H54 (cell line): ENCODE measurements at places on chromosomes 3 and 15.

- DNase-seq, result no peak
These were observed 107.4 kb upstream of the KLF13 start for GRCh38 chr15:31219221-31219620.

DNA sequence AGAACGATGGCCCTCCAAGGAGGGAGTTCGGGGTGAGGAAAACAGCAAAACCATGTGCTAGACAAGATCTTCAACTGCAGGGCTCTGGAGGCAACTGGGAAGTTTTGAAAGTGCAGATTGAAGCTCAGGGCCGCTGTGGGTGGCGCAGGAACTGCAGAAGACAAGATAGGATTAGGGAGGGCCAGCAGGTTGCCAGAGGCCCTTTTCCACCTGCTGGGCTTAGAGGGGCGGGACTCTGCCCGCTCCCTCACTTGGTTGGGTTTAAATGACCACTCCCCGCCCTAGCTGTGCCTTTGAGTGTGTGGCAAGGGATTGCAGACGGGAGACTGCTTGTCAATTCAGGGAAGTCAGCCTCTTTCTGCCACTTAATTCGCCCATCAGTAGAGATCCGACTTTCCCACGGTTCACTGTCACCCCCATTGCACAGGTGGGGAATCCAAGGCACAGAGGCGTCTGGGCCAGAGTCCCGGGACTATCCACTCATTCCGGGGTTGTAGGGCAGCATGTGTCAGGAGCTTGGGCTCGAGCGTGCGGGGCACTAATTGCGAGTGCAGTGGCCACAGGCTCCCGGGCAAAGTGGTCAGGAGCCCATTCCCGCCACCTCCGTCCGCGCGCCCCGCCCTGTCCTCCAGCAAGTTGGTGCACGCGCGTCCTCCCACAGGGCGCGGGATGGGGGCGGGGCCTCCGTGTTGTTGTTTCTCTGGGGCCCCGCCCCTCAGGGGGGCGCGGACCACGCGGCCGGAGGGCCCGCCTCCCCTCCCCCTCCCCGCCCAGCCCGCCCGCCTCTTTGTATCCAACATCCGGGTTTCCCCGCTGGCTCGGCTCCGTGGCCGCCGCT, at the start of gene ACVR2B:
ACVR2B (plus strand) TSS at position 816 of the 838 bp plus-strand sequence. CDS start 433 bp downstream, outside the sequence.
- DNase-seq, result peak; percentile 84

- DNase-seq, result no peak
These were observed 33.3 kb upstream of the PAQR5 start for GRCh38 chr15:69265347-69265955.

GRCh38 chr15:68818769-68819494, 1.8 kb downstream of the ANP32A start:
- DNase-seq, result no peak

- no peak for DNase-seq
These were observed 141.4 kb downstream of the TBL1XR1 start for GRCh38 chr3:177055605-177056571.

GRCh38 chr3:63414607-63415006, 136.5 kb downstream of the SYNPR start:
- DNase-seq, result no peak

DNA sequence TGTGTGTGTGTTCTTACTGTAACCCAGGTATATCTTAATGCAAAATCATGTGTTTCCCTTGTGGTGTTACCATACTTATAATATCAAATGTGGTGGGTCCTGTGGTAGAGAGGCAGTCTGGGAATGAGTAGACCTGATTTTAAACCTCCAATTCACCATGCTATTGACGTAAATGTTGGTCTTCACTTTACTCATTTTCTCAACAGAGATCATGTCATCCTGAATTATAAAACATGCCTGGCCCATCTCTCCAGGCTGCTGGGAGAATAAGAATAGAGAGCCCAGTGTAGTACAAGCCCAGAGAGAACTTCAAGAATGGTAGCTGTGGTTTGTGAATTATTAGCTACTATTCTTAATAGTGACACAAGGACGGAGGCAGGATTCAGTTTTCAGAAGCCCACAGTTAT, 88.1 kb downstream of the MBNL1 start:
- DNase-seq, result no peak

- DNase-seq, result no peak
These were observed 47.4 kb upstream of the ZBTB20 start for GRCh38 chr3:115194476-115194875.

DNA sequence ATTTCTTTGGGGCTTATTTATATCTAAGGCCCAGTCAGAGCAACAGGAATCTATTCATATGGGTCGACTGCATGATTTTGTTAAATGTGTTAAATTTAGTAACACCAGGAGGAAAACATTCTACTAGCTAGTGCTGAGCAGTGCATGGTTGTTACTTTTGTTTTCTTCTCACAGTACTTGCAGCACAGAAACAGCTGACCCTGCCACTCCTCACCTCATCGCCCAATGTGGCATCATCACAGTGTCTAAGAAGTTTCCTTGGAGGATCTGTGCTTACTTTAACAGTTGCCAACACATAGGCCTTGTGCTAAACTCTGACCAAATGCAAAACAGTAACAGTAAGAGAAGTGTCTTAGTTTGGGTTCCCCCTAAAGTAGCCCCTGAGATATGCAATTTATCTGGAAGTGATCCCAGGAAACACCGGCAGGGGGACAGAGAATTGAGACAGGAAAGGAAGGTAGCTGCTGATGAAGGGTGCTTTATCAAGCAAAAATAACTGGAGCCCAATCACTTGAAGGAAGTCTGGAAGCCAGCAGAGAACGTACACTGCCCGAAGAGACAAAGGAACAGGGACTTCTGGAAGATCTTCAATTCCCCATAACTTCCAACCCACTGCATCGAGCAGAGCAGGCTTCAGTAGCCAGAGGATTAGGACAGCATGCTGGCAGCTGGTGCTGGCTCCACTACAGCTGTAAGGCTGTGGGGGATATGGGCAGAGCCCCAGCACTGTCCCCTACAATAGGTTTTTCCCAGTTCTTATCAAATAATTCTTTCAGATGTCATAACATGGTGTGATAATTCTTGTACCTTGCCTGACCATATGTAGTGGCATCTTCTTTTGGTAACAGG, 36.0 kb upstream of the ULK4 start:
- no peak for DNase-seq

DNA sequence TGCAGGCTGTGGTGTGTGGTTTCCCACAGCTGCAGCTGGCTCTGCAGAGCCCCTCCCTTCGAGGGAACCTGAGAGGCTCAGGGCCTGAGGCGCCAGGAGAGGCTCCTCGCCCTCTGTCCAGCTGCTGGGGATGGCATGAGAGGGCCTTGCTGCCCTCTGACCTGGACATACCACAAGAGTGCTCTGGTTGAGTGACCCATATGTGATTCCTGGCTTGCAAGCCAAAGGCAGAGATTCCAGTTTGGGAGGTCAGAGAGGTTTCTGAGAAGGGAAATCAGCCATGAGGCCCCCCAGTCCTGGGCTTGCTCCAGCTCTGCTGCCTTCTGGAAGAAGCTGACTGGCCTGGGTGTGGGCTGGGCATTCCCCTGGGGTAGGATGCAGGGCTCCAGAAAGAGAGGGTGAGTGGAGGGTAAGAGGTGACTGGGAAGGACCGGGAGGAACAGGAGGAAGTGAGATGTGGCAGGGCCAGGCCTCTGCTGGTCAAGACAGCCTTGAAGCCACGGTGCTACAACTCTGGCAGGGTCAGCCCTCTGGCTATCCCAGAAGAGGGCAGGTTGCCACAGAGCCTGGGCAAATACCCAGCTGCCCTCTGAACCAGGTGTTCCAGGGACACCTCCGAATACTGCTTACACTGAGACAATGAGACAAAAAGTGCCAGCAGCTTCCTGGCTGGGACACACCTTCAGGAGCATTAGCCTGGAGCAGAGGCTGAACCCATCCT, 16.0 kb upstream of the SRP14 start:
- DNase-seq, result no peak

DNA sequence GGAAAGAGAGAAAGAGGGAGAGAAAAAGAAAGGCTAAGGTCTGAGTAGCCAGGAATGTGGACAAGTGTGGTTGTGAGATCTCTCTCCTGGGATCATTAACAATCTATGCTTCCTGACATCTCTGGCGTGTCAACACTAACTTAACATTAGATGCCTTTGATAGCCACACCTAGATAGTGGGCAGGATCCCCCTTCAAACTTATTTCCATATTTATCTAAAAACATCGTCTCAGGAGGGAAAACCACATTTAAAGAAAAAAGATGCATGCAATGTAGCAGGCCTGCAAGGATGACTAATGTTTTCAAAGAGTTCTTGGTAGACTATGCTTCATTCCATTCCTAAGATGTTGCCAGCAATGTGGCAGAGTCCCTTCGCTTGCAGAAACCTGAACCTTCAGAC, 80.9 kb downstream of the MLH1 start:
- DNase-seq, result no peak

DNA sequence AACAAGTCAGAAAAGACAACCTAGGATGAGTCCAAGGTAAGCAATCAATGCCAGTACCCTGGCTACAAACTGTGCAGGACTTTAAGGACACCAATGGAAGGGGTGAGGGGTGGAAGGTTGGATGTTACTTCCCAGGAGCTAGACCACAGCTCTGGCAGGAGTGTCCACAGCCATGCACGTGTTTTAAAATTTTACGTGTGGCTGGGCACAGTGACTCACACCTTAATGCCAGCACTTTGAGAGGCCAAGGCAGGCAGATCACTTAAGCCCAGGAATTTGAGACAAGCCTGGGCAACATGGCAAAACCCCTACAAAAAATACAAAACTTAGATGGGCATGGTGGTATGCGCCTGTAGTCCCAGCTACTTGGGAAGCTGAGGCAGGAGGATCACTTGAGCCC, 14.7 kb upstream of the HDC start:
- DNase-seq, result no peak

- DNase-seq, result no peak
These were observed 232.4 kb upstream of the WNT5A start for GRCh38 chr3:55719508-55719907.

- DNase-seq, result peak; percentile 36
These were observed 357.8 kb upstream of the TBL1XR1 start for GRCh38 chr3:177554895-177555759.

DNA sequence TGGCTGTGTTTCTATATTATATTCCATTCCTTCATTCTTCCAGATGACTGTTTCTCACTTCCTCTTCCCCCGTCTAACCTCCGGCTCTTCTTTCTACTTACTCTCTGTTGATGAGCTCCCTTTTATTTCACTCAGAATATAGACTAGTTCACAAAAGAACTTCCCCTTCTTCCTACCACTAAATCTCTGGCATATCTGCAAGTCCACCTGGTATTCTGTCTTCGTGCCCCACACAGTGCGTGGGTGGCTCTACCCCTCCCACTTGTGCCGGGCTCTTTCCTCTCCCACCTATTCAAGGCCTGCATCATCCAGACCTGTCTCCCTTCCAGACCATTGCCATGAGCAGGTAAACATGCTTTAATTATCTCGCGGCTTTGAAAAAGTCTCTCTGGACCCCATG, 73.0 kb downstream of the SCN10A start:
- no peak for DNase-seq

- DNase-seq, result no peak
These were observed 275.9 kb downstream of the ZIC4 start for GRCh38 chr3:147130461-147130860.

GRCh38 chr3:51311055-51311454, 74.0 kb upstream of the MANF start:
- DNase-seq, result peak; percentile 19

DNA sequence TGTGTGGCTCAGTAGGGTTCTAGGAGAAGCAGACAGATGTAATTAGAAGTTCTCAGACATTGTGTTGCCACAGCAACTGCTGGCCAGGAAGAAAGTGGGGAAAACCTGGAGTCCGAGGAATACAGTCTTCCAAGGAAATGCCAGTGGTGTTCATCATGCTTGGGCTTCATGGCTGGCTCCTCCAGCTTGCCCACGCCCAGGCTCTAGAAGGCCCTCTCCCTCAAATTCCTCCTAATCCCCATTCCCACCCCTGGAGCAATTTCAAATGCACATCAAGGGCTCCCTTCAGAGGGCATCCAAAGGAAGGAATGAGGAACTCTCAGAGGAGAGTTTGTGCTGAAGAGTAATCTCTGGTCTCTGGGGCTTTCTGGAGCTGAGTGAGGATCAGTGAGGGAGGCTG, 21.9 kb downstream of the FSTL1 start:
- no peak for DNase-seq

GRCh38 chr15:90893175-90894090, 9.1 kb downstream of the FES start:
- no peak for DNase-seq

DNA sequence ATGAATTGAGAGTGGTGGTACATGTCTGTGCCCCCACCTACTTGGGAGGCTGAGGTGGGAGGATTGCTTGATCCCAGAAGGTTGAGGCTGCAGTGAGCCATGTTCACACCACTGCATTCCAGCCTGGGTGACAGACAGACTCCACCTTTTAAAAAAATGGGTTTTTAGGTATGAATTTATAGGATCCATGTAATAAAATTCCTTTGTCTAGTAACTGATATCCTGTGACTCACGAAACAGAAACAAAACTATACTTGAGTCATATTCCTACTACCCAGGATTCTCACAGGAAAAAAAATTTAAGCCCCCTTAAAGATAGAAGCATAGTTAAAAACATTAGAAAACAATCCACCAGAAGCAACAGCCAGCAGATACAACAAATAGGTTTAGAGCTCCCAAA, 10.0 kb upstream of the CRTC3 start:
- peak; percentile 27 for DNase-seq

DNA sequence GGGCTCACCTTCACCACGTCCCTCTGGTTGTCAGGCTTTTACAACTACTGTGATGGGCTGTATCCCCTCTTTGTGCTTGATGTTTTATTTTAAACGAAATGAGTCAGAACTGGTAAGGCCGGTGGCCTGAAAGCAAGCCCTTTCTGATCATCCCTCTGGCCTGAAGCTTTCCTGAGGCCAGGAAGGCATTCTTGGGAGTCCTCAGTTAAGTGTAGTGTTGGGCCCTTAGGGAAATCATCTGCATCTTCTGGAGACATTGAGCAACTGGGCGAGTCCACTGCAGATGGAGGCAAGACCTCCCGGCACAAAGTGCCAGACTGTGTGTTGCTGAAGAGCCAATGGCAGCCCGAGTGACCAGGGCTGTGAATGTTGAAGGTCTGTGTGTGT, 33.0 kb upstream of the AMOTL2 start:
- no peak for DNase-seq

DNA sequence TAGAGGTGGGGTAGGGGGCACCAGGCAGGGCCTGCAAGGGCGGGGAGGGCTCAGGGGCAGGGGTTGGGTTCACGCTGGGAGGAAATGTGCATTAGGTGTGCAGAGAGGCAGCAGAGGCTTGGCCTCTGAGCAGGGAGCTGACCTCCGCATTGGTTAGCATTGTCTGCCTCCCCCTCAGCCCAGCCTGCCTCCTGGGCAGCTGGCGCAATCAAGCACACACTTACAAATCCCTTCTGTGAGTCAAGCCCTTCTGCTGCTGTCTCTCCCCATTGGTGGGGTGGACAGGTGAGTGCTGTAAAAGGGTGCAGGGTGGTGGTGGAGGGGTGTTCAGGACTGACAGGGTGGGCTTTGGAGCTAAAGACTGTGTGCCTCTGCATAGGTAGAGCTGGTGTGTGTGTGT, 9.3 kb downstream of the LOXL1 start:
- no peak for DNase-seq

DNA sequence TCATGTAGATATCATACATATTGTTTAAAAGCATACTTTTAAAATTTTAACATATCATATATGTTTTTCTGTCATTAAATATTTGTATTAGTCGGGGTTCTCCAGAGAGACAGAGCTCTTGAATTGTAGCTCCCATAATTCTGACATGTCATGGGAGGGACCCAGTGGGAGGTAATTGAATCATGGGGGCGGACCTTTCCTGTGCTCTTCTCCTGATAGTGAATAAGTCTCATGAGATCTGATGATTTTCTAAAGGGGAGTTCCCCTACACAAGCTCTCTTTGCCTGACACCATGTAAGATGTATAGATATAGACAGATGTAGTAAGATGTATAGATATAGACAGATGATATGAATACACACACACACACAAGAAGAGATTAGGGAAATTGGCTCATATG, 161.2 kb upstream of the ABI3BP start:
- no peak for DNase-seq

GRCh38 chr15:36544518-36545466, 34.6 kb upstream of the CDIN1 start:
- DNase-seq, result no peak
